ENCODE measurements at places on chromosomes 5 and 9.

DNA sequence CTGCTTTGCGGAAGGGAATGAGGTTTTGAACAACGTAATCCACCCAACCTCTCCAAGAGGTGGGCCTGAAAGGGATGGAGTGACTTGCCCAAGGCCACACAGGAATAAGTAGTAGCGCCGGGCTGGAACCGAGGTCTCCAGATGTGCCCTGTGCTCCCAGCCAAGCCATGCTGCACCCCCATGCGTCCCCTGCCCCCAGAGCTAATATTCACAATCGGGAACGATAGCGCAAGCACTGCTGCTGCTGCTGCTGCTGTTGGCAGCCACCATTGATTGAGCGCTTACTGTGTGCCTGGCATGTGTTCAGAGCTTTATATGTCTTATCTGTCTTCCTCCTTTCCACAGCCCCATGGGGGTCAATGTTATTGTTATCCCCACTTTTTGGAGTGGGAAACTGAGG is 43.9 kb downstream of the AMBP start:
- DNase-seq, result no peak

GRCh38 chr5:156473269-156473908 is 146.4 kb downstream of the SGCD start:
- no peak for DNase-seq

DNA sequence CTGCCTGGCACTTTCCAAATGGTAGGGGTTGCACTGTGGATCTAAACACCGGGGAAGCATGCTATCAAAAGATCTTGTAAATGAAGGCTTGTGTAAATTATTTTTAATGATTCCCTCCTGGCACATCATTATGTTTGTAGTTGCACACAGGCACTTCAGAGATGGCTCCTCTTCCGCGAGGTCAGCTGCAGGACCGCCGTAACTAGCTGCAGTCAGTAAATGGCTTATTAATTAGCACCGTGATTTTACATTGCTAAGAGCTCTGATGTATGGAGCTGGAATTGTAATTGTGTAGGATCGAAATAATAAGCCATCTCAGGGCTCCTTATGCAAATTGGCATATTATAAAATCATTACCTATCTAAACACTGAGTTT is 397.6 kb upstream of the IRX1 start:
- no peak for DNase-seq

GRCh38 chr5:149488645-149489306 is 62.5 kb downstream of the CSNK1A1 start:
- DNase-seq, result no peak

DNA sequence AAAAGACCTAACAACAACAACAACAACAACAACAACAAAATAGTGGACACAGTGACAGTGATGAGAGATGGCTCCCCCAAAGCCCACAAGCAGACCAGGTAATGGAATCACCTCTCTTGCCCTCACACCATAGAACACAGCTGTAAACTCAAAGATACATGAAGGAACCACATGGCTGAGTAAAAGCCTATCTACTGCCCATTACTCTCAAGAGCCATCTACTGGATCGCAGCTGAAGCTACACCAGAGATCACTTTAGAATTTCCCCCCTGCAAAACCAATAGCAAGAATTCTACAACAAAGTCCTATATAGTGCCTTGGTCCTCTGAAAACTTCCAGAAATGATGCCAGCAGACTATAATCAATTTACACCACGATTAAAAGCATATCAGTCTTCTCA is 1537.6 kb upstream of the CDH9 start:
- DNase-seq, result no peak

All from CD4-positive, alpha-beta T cell treated with Interleukin-21 for 1 hour (primary cell).